ENCODE measurements at places on chromosomes 5 and 9.

DNA sequence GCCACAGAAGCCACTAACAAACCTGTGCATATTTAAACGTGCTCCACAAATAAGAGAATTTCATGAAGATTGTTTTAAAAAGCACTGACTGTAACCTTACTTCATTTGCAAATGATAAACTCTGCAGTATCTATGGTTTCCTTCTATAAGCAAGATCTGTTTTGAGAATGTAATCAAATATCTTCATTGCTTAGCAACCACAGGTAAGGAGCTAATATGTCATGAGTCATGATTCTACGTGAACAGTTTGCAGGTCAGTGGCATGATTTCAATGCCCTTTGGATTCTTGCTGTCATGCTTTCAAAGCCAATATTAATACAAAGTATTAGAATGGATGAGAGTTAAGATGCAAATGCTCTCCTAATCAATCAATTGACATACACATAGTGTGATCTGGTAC lies 325.0 kb downstream of the EDIL3 start:
- no peak for DNase-seq

DNA sequence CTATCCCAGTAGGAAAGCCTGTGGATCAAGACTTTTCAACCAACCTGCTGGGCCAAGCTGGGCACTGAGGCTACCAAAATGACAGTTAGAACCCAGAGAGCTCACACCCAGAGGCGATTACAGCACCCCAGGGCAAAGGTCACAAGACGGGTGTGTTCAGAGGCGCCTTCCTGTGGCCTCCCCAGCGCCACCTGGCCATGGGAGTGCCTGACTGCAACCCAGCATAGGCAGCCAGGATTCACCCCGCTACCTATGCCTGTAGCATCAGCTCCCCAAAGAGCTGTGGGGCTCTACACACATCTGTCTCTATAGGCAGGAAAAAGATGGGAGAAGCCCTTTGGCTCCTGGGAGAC lies 33.5 kb downstream of the PDGFRB start:
- DNase-seq = no peak

GRCh38 chr9:130498918-130499698 lies 54.3 kb downstream of the ASS1 start:
- DNase-seq = no peak

GRCh38 chr5:172091956-172092732 lies 85.7 kb upstream of the FBXW11 start:
- no peak for DNase-seq

DNA sequence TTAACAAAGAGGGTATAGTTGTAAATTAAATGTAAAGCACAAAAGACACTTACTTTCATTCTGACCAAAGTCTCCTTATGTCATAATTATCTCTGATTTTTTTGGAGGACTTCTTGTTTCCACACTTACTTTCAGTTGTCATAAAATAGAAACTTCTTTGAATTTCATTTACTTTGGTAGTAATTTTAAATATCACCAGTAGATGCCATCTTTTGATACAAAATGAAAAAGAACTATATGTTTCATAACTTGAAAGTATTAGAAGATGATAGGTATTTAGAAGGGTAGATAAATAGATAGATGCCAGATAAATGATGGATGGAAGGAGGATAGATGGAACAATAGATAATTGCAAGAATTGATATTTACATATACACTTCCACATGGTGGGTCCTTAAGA lies 1865.3 kb upstream of the CDH9 start:
- no peak for DNase-seq
